ENCODE measurements at places on chromosomes 6 and 20.

GRCh38 chr6:44725070-44725469 is 337.6 kb downstream of the CDC5L start:
- no peak for DNase-seq

DNA sequence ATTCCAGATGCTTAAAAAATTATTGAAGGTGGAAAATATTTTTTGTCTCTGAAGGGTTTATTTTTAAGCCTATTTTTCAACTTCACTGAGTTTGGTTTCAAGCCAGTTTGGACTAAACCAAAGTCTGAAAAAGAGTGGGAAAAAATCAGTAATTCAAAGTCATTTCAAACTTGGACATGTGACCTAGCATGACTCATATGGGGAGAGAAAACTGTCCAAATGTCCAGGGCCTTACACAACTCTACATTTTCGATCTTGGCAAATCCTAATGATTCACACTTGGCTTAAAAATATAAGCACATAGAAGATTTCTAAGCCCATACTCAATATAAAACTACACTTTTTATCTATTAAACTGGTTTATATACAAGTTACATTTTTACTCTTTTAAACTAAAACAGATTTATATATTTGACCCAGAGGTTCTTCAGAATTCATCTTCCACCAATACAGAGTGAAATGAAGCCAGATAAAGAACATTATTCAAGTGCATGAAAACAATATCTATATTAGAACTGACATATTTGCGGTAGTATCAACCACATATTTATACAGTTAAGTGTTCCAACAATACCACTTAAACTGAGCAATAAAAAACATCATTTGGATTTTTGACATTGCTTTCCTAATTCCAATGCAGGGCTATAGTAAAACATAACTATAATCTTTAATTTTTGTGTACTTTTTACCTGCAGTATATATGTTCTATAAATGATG is 110.3 kb upstream of the TCF21 start:
- no peak for DNase-seq

DNA sequence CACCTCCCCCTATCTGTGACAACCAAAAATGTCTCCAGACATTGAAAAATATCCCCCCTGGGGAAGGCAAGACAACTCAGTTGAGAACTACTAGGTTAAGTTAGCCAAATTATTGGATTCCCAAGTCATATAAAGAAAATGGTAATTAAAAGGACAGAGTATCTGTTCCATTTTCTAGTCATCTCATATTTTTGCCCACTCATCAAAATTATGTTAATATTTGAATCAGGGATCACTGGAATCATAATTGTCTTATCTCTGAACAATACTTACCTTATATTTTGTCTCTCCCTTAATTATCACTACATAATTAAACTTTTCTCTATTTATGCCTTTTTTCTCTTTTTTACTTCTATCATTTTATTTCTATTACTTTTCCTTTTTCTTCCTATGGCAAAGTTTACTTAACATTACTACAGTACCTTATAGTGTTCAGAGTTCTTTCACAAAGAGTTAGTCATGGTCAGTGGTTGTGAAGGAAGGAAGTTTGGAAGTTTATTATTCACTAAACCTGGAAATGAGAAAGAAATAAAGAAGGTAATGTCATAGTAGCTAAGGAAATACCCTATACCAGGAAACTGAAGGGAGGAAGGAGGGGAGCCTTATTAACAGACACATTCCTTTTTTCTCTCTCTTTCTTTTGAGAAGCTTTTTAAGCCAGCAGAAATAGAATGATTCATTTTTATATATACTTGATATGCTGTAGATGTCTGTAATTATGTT is 332.9 kb downstream of the COL12A1 start:
- no peak for DNase-seq

- no peak for DNase-seq
Observed at GRCh38 chr20:46361381-46361780, 45.0 kb downstream of the ELMO2 start.

- no peak for DNase-seq
Observed at GRCh38 chr20:62129731-62130531, 7.7 kb downstream of the LSM14B start.

DNA sequence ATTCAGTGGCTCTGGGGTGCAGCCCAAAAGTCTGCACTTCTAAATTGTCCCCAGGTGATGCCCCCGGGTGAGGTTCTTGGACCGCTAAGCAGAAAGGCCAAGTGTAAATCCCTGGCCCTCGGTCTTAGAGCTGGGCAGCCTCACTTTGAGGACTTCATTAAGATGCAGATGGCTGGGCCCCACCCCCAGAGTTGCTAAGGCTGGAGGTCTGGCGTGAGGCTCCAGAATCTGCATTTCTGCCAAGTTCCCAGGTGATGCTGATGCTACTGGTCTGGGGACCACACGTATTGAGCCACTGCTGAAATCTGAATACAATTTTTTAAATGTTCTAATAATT is 735 bp upstream of the SLC23A2 start:
- no peak for DNase-seq
